ENCODE measurements at places on chromosomes 12 and 14. TPM values are rescaled to one million over a fixed set of nuclear protein-coding genes. Genes with fewer than 3 reads are reported as not detected.

GRCh38 chr12:109998241-109998903, 858 bp upstream of the ANKRD13A start:
- peaks cover 15% of the 10 kb centered on the region for H3K4me1 ChIP-seq
- H3K4me3 ChIP-seq, result peak overlapping the region; percentile 85
- H3K36me3 ChIP-seq, result peaks cover 5% of the 10 kb centered on the region
- H3K27ac ChIP-seq, result peak overlapping the region; percentile 81
- DNase-seq, result no peak

- no peak for DNase-seq
- H3K4me3 ChIP-seq, result no peak overlapping the region
- peaks cover 82% of the 10 kb centered on the region for H3K36me3 ChIP-seq
- H3K27ac ChIP-seq, result no peak overlapping the region
- H3K4me1 ChIP-seq, result no peaks in the 10 kb centered on the region
Observed at GRCh38 chr12:53483225-53483978, 15.9 kb downstream of the MAP3K12 start.

GRCh38 chr12:32377344-32378055, 21.9 kb upstream of the FGD4 start:
- H3K27ac ChIP-seq, result no peak overlapping the region
- H3K36me3 ChIP-seq, result no peaks in the 10 kb centered on the region
- DNase-seq, result no peak
- H3K27me3 ChIP-seq, result no peaks in the 10 kb centered on the region
- no peak overlapping the region for H3K4me3 ChIP-seq
- H3K4me1 ChIP-seq, result no peaks in the 10 kb centered on the region

CEP170B gene
- total RNA-seq, result 15.6 TPM

GRCh38 chr14:59739794-59740193, 130.8 kb downstream of the RTN1 start:
- no peak overlapping the region for H3K27ac ChIP-seq
- H3K27me3 ChIP-seq, result no peaks in the 10 kb centered on the region
- no peak for DNase-seq
- H3K4me3 ChIP-seq, result no peak overlapping the region
- no peaks in the 10 kb centered on the region for H3K4me1 ChIP-seq

- H3K4me3 ChIP-seq, result no peak overlapping the region
- H3K4me1 ChIP-seq, result no peaks in the 10 kb centered on the region
- no peak overlapping the region for H3K27ac ChIP-seq
- DNase-seq, result no peak
Observed at GRCh38 chr12:70643939-70644338, 6.7 kb upstream of the PTPRB start.

NT5DC3 gene
- total RNA-seq, result 13.9 TPM

GRCh38 chr12:38961012-38961411, 55.6 kb upstream of the CPNE8 start:
- DNase-seq, result no peak
- H3K4me1 ChIP-seq, result no peaks in the 10 kb centered on the region
- no peak overlapping the region for H3K27ac ChIP-seq
- no peaks in the 10 kb centered on the region for H3K36me3 ChIP-seq

DNA sequence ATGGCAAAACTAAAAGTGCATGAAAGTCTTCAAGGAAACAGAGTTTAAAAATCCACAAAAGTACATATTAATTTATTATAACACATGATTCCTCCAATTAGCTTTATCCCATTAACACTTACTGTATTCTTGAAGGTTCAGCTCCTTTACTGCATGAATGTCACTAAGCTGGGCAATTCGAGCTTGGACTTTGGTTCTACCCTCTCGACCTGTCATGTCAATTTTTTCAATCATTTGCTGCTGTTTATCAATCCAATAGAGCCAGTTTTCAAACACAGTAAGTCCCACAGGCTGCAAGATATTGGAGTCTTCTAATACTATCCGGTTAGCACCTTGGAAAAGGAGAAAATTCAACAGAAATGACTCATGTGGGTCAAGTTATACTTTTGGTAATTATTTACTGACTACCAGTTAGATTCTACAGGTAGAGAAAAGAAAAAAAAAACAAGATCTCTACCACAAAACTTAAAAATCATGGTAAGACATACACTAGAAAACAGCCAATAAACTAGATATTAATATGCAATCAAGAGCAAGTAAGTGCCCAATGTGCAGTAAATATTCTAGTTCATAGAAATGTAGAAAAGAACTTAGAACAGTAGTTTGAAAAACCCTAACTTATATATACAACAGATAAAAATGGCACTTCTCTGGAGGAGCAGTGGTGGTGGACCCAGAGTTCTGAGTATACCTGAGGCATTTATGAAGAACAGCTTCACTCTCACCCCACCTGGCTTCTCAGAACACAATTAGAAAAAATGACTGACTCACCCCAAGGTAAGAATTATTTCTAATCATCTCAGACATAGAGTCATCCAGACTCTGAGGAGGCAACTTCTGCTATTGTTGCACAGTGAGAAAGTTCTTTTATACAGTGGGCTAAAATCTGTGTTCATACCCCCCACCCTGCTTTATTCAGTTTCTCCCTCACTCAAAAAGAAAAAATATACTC, 67.7 kb downstream of the BCL2L14 start:
- no peak for DNase-seq
- no peak overlapping the region for H3K4me3 ChIP-seq
- peaks cover 9% of the 10 kb centered on the region for H3K36me3 ChIP-seq
- H3K4me1 ChIP-seq, result no peaks in the 10 kb centered on the region
- H3K27ac ChIP-seq, result no peak overlapping the region

DNA sequence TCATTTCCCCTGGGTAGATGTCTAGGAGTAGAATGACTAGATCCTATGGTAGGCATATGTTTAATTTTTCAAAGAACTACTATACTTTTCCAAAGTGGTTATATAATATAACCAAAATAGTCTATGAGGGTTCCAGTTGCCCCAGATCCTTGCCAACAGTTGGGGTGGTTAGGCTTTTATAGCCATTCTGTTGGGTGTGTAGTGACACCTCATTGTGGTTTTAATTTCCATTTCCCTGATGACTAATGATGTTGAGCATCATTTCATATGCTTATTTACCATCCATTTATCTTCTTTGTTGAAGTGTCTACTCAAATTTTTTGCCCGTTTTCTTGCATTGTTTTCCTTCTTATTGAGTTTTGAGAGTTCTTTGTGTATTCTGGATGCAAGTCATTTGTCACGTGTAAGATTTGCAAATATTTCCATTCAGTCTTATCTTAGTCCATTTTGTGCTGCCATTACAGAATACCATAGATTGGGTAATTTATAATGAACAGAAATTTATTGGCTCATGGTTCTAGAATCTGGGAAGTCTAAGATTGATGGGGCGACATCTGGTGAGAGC, 4.7 kb downstream of the SYNE2 start:
- no peak for DNase-seq
- no peak overlapping the region for H3K4me3 ChIP-seq
- H3K27me3 ChIP-seq, result no peaks in the 10 kb centered on the region
- H3K36me3 ChIP-seq, result no peaks in the 10 kb centered on the region
- no peak overlapping the region for H3K27ac ChIP-seq
- H3K4me1 ChIP-seq, result no peaks in the 10 kb centered on the region

DNA sequence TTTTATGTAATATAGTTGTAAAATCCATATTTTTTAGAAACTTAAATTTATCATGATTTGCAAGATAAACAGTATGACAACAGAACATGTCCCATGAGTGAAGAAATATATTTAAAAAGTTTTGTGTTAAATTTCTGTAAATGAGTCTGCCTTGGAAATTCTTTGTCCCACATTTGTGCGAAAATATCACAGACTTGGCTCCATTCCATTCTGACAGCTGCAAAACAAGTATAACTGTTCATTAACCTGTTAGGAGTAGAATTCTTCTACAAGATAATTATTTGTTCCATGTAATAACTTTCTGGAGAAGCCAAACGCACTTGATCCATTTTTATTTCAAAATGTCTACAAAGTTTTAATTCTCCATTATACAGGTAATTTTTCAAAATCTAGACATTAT, 37.9 kb downstream of the MDM1 start:
- no peak overlapping the region for H3K27ac ChIP-seq
- no peaks in the 10 kb centered on the region for H3K36me3 ChIP-seq
- H3K4me1 ChIP-seq, result no peaks in the 10 kb centered on the region
- DNase-seq, result no peak
- H3K4me3 ChIP-seq, result no peak overlapping the region
- H3K27me3 ChIP-seq, result no peaks in the 10 kb centered on the region

DPPA3 gene
- total RNA-seq, result not detected

STYK1 gene
- 11.2 TPM for total RNA-seq

DNA sequence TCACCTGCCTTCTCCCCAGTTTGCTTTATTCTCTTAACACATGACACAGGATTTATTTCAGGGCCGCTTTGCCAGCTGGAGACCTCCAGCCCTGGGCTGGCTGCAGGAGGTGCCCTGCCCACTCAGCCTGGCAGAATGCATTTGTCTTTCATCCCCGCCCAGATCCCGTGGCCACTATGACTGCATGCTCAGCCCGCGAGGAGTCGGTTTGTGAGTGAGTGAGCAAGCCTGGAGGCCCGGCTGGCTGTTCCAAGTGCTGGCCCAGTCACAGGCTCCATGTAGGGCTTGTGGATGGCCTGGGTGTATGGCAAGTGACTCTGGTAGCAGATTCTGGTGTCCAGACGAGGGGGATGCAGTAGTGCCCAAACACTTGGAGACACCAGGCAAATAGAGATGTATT, 2.1 kb downstream of the TDP1 start:
- H3K4me3 ChIP-seq, result no peak overlapping the region
- H3K27ac ChIP-seq, result no peak overlapping the region
- peaks cover 7% of the 10 kb centered on the region for H3K36me3 ChIP-seq
- DNase-seq, result no peak
- H3K27me3 ChIP-seq, result no peaks in the 10 kb centered on the region

DNA sequence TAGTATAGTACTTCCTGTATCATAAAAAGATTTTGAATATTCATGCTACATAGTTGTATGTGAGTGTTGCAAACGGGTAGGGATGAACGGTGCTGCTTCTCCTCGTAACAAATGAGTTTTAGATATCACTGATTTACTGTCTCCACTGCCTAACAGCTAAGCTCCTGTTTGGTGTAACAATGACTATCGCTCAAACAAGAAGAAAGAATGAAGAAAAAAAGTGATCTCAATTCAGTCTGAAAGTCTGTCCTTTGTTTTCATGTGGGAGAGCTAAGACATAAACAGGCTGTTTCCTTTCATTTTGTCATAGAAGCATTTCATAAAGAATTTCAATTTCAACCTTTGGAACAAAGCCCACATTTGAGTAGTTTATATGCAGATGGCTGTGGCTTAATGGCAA, 26.1 kb upstream of the RTRAF start:
- H3K4me3 ChIP-seq, result no peak overlapping the region
- no peaks in the 10 kb centered on the region for H3K27me3 ChIP-seq
- H3K27ac ChIP-seq, result peak overlapping the region; percentile 89
- peak; percentile 17 for DNase-seq
- no peaks in the 10 kb centered on the region for H3K4me1 ChIP-seq

GRCh38 chr14:81402123-81402495, 2.0 kb upstream of the STON2 start:
- no peaks in the 10 kb centered on the region for H3K4me1 ChIP-seq
- no peaks in the 10 kb centered on the region for H3K27me3 ChIP-seq
- no peak overlapping the region for H3K27ac ChIP-seq
- no peak for DNase-seq
- no peaks in the 10 kb centered on the region for H3K36me3 ChIP-seq

DNA sequence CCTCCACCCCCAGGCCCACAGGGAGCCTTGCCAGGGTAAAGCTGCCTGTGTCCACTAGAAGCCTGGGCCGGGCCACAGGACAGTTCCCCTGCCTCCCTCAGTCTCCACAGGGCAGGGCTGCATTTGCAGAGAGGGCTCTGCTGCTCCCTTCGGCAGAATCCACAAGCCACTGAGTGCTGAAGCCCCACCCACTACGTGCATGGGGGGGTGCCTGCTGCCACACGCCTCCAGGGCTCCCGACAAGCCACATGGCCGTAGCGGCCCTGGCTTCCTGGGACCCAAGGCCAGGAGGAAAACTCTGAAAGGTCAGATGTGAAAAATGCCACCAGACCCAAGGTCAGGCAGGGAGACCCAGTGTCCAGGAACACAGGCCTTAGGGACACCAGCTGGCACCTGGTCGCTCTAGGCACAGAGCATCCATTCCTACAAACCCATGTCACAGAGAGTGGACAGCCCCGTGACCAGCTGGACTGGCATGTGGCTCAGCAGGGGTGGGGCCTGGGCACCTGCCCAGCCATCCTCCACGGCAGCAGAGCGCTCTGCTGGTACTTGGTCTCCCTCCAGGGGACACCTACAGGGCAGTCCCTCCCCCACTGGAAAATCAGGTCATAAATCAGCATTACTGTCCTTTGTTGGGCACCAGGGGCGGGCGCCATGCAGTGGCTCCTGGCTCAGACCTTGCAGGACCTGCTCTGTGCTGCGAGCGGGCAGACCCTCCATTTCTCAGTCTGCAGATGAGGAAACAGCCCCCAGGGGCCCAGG, 42.9 kb downstream of the CCDC85C start:
- peaks cover 68% of the 10 kb centered on the region for H3K4me1 ChIP-seq
- no peaks in the 10 kb centered on the region for H3K27me3 ChIP-seq
- no peak overlapping the region for H3K4me3 ChIP-seq
- H3K27ac ChIP-seq, result no peak overlapping the region
- no peak for DNase-seq
- peaks cover 4% of the 10 kb centered on the region for H3K36me3 ChIP-seq

TMEM106C gene
- total RNA-seq, result 120 TPM

- no peaks in the 10 kb centered on the region for H3K4me1 ChIP-seq
- no peaks in the 10 kb centered on the region for H3K36me3 ChIP-seq
- no peak overlapping the region for H3K27ac ChIP-seq
Observed at GRCh38 chr12:28993720-28994119, 155.4 kb upstream of the FAR2 start.

DNA sequence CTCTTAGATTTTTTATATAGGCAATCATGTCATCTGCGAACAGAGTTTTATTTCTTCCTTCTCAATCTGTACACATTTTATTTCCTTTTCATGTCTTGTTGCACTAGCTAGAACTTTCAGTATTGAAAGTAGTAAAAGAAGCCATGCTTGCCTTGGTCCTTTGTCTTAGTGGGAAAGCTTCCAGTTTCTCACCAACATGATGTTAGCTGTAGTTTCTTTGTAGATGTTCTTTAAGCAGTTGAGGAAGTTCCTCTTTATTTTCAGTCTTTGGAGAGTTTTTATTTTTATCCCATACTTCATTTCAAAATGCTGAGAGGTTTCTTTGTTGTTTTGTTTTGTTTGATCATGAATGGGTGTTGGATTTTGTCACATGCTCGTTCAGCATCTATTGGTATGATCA, 12.7 kb upstream of the RIMKLB start:
- no peaks in the 10 kb centered on the region for H3K27me3 ChIP-seq
- peaks cover 10% of the 10 kb centered on the region for H3K4me1 ChIP-seq
- H3K36me3 ChIP-seq, result no peaks in the 10 kb centered on the region
- no peak for DNase-seq
- H3K27ac ChIP-seq, result no peak overlapping the region
- no peak overlapping the region for H3K4me3 ChIP-seq

DNA sequence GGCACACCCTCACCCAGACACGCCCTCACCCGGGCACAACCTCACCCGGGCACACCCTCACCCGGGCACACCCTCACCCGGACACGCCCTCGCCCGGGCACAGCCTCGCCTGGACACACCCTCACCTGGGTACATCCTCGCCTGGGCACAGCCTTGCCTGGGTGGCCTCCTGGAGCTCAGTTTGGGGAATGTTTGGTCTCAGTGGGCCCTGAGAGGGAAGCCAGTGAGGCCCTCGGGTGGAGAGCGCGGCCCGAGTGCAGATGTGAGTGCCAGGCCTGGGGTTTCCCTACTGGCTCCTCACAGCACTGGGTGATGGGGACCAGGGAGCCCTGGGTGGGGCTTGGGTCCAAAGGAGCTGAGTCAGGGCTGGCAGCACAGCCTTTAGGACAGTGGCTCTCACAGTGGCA, 23.8 kb downstream of the GALNT9 start:
- H3K36me3 ChIP-seq, result peaks cover 19% of the 10 kb centered on the region
- H3K27ac ChIP-seq, result no peak overlapping the region
- DNase-seq, result no peak
- H3K4me1 ChIP-seq, result peaks cover 9% of the 10 kb centered on the region

TEX22 gene
- 0.20 TPM for total RNA-seq
